ENCODE measurements at places on chromosomes 4 and X.
A peak's percentile ranks its signal among the peaks of the same experiment; 100 is the strongest.

DNA sequence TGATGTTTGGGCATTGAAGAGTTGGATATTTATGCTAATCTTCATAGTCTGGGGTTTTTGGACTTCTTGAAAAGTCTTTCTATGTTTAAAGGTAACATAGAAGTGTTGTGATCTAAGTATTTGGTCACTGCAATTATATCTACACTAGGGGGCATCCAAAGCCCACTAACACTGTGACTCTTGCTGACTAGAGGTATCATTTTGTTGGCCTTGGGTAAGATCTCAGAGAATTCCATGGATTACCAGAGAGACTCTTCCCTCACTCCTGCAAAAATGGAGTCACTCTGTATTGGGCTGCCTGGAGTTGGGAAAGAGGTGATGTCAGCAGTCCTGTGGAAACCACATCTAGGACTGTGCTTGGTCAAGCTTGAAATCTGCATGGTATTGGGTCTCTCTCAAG, 1077.6 kb downstream of the FAM133A start:
- DNase-seq = no peak

- no peak for DNase-seq
Observed at GRCh38 chr4:110628663-110629213, 5.9 kb upstream of the PITX2 start.

DNA sequence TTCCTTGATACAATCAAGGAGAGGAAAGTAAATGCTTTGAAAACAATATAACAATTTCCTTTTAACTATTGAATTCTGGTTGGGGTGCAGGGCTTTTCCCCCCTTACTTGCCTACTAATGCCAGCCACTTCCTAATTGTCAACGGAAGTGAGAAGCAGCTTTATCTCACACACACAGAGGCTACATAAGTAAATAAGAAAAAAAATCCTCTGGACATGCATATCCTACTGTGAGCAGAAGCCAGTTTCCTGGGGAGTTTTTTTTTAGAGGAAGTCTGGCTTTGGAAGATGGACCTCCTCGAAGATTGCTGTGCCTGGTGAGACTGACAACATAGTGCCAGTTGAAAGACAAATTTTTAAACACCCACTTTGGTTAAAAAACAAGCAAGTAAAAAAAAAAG, 180.6 kb downstream of the OPHN1 start:
- DNase-seq = no peak

DNA sequence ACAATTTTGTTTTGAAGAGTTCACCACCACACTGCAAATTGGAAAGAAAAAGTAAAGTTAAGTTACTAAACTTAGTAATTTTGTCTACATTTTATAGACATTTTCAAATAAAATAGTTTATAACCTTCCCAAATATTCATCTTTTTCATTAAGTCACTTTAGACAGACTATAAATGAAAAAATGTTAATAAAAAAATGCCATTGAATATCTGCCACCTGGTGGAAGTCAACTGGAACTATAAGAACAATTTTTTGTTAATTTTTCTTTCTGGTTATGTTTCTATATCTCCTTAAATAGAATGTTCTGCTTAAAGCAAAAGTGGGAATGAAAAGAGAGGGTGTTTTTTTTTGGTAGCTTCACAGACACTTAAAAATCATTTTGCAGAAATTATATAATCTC, 534.4 kb upstream of the PCDH10 start:
- DNase-seq = no peak

- no peak for DNase-seq
Observed at GRCh38 chr4:53527326-53527725, 64.0 kb downstream of the LNX1 start.

GRCh38 chr4:52627876-52628275, 31.2 kb downstream of the USP46 start:
- DNase-seq = no peak

DNA sequence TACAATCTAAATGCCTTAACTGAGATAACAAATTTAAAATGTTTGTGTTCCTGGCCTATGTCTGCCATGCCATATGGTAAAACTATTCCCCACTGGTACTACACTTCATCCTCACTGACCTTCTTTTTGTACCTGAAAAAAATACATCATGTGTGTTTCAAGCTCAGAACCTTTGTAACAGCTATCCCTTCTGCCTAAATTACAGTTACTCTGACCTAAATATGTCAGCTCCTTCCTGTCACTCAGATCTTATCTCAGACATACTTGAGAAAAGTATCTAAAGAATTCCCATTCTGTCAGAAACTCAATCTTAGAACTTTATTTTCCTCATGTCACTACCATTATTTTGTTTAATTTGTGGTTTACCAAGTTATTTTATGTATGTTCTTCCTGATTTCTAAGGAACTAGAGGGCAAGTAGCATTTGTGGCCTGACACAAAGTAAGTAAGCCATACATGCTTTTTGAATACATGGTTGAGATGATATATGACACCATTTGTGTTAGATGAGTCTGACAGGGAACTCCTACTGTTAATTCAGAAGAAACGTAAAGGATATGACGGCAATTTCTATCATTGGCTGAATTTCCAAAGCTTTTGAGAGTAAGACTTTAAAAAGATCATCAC, 456.5 kb upstream of the NDST3 start:
- peak; percentile 32 for DNase-seq

GRCh38 chr4:144970597-144970996, 127.4 kb downstream of the ANAPC10 start:
- no peak for DNase-seq

- DNase-seq = no peak
Observed at GRCh38 chrX:118978451-118978850, 4.0 kb downstream of the LONRF3 start.

DNA sequence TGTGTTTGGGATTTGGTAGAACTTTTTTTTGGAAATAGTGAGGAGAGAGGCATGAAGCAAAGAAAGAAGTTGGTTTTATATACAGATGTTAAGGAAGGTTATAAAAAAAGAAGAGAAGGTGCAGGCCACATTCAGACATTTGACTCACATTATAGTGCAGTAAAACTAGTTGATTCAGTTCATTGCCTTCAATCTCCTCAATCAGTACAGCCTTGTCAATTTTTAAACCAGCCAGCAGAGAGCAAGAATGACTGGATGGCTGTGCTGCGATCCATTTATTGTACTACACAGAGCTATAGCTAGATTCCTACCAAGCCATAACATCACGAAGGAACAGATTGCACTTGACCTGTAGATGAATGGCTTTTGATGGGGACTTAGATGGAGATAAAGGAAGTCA, 79.7 kb upstream of the LSM6 start:
- no peak for DNase-seq
